ENCODE measurements at places on chromosomes 7 and 10. TPM values are rescaled to one million over a fixed set of nuclear protein-coding genes. Genes with fewer than 3 reads are reported as not detected.

CPEB3 gene
- total RNA-seq: 0.55 TPM

GNG11 gene
- 40.3 TPM for total RNA-seq

ANKRD1 gene
- 0.18 TPM for total RNA-seq

ENO4 gene
- total RNA-seq: 0.43 TPM

ZNF804B gene
- total RNA-seq: not detected
